Kidney tubule cell (primary cell): ENCODE measurements at places on chromosomes 12 and 14.
A peak's percentile ranks its signal among the peaks of the same experiment; 100 is the strongest.

DNA sequence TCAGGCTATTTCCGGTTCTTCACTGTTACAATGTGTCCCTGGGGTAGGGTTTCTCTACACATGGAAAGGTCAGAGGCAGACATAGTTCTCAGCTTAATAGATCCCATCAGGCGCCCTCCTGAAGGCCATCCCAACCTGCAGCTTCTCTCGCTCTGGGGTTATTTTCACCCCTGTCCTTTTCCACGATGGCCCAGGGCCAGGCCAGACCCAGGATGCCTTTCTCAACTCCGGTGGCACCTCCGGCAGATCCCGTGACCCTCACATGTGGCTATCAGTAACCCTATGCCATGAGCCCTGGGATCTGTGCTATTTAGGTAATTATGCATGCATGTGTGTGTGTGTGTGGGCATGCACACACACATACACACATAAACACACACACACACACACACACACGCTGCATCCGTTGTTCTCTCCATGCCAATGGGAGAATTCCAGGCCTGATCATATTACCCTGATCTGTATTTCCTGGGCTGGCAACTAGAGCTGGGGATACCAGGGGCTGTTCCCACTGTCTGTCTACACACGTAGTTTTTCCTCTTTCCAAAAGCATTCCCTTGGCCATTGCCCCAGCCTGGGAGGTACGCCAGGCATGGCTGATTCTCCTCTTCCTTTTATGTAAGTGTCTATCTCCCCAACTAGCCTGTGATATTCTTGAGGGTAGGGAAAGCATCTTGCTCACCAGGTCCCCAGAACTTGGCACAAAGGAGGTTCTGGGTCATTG, 51.2 kb upstream of the NOS1 start:
- no peak for DNase-seq

- DNase-seq: no peak
These were observed 1.7 kb upstream of the NOS1 start for GRCh38 chr12:117363056-117363662.

DNA sequence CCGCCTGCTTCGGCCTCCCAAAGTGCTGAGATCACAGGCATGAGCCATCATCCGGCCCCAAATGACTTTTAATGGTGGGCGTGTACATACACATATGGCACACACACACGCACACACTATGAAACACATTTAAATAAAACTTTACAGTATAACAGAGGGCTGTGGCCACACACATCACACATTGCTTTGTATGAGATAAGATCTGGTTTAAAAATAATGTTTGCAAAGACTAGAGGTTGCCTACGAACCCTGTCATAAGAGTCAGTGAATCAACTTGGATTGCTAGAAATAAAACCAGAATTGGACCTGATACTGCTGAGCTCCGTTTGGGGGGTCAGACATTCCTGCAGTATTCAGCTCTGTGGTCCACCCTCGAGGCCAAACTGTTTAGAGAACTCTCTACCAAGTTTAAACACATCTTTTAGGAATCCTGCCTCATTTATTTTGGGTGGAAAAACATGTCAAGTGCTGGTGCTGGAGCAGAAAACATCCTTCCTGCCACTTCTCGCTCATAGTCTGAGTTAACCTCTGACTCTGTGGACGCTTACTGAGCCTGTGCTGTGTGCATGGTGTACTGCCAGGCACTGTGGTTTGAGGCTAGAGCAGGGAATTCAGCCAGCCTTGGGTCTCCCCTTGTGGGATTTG, 47.8 kb upstream of the EML1 start:
- DNase-seq: peak; percentile 54

DNA sequence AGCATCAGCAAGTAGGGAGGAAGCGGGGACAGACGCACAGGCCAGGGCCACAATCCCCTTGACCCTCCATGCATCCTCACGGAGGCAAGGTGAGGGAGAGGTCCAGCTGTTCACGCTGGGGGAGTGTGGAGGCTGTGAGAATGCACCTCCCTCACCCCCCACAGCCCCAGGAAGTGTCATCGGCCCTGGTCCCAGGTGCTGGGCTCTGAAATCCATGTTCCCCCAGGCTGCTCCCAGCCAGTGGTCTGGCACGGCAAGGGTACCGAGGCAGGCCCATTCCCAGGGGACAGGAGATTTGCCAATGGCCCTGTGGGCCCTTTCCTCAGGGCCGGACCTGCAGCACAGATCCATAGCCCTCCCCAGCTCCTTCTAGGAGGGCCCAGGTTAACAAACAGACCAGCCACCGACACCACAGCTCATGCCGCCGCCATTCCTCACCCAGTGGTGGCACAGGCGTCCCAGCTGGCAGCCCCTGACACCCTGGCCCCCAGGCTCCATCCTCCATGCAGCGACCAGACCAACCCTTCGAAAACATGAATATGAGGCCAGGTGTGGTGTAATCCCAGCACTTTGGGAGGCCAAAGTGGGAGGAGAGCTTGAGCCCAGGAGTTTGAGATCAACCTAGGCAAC, 21.9 kb upstream of the EIF5 start:
- no peak for DNase-seq

DNA sequence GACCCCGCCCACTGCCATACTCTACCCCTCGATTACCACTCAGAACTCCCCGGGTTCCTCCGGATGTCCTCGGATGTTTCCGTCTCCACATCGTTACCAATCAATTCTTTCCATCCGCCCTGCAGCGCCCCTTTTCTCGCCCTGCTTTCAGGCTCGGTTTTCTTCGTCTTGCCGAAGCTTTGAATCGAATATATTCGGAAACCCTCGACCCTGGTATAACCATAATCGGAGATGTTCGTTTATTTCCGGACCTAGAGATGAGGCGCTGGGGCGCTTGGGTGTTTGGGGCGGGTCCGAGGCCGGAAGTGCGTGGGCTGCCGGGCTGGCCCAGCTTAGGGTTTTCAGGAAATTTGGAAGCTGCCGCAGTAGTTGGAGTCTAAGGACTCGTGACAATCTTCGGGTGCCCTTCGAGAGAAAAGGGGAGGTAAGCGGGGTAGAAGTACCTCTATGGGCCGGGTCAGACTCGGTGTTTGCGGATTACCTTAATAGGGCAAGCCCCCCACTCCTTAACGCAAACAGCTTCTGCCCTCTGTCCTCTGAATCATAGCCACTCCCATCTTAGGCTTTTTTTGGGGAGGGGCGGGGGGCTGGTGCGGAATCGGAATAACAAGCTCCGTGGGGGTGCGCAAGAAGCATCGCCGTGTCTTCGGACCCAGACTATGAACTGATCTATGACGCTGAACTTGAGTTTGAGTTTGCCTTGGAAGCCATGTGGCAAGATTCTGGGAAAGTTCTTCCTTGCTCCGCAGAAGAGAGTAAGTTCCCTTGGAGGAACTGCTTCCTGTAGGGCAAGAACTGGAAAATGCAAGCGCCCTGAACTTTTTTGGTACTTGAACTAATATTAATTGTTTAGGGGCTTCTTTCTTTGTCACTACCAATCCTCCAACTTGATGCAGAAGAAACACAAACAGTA, at the start of gene C14orf119:
C14orf119 (plus strand) TSS at position 310 of the 913 bp plus-strand sequence. CDS start 2,154 bp downstream, outside the sequence.
- DNase-seq: peak; percentile 100

- no peak for DNase-seq
These were observed 4.9 kb downstream of the PRICKLE1 start for GRCh38 chr12:42584651-42585111.
